Stimulated activated naive CD8-positive, alpha-beta T cell treated with anti-CD3 and anti-CD28 coated beads, Interleukin-15, amount 100 ng/mL, for 72 hours (primary cell): ENCODE measurements at places on chromosomes 3 and 15.

DNA sequence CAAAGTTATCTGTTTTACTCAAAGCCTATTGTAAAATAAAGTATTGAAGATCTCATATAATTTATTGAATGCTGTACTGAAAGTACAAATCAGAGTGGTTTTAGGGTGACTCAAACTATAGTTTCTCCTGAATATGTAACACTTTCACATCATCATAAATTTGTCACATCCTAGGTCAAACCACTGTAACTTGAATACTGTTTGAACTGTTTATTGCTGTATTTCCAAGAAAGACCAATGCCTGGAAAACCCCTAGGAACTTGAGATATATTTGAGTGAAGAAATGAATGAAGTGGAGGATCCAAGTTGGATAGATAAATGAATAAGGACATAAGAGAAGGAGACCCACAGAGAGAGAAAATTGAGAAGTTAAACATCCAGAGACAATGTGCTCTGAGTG is 348.2 kb downstream of the GRM7 start:
- no peak for DNase-seq

GRCh38 chr3:129205109-129205832 is 21.6 kb upstream of the CNBP start:
- DNase-seq: no peak

DNA sequence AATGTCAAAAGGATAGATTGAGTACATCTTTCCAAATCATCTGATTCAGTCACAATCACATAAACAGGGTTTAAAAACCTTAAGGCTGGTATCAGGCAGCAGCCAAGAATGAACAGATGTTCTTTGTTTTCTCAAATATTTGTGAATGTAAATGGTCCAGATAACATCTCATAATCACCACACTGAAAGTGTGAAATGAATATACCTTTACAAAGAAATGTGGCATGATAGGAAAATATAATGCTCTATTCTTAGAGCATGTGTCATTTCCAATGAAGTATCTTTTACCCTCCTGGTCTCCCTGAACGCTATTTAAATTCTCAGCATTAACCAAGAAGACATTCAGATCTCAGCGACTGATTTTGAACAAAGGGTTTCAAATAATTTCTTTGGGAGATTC is 8.8 kb upstream of the ACTC1 start:
- no peak for DNase-seq

GRCh38 chr15:41115161-41115651 is 874 bp downstream of the INO80 start:
- no peak for DNase-seq

GRCh38 chr3:67557848-67558355 is 96.5 kb downstream of the SUCLG2 start:
- no peak for DNase-seq

- DNase-seq: peak; percentile 25
Measured at GRCh38 chr15:90221246-90221900, 12.4 kb downstream of the CIB1 start.

DNA sequence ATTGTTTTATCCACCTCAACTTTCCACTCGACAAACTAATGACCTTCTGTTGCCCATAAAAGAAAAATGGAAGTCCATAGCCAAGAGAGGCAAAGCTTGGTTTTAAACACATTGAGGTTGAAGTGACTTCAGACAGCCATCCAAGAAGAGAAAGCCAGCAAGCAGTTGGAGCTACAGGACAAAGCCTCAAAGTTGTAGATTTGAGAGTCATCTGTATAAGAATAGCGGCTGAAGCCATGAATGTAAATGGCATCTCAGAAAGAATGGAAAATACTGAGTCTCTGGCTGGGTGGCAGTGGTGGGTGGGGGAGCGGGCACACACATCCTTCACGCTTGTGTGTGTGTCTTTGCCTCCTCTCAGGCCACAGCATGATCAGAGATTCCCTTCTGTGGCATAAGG is 124.1 kb upstream of the CHRM5 start:
- no peak for DNase-seq

DNA sequence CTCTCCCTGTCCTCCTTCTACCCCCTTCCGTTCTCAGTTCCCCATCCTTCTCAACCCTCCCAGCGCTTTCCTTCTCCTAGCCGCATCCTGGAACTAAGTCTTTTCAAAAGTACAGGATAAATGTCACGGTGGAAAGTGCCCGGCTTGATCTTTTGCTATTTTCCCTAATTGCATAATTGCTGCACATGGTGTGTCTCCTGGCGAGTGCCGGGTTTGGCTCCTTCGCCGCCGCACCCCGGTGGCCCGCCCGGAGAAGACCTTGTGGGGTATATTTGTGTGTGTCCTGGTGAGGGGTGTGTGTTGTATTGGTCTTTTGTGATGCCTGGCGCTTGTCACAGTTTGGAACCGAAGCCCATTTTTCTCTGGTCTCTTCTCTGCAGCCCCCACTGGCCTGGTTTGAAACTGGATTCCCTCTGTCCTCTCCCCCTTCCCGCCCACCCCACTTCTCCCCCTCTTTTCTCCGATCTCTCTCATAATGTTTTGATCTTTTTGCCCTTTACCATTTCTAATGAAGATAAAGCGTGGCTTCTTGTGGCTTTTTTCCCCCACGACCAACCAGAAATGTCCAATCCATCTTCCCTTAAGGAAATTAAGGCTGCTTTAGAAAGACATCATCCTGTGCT is 692 bp downstream of the UBE2E2 start:
- DNase-seq: peak; percentile 19

DNA sequence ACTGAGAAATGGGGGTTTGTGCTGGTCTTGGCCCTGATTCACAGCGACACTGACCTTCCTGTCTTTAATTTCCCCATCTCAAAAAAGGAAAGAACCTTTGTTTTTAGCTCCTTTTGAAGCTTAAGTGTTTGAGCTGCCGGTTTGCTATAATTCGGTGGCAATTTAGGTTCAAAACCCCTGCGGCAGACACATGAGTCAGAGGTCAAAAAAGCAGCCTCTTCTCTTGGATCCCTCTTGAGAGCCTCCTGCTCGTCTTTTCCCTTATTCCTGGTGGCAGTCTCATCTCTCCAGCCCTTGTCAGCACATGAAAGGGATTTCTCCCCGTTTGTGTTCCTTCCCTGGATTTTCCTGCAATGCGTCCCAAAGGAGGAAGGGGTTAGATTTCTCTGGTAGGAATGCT is 64.5 kb downstream of the GRIP2 start:
- no peak for DNase-seq

DNA sequence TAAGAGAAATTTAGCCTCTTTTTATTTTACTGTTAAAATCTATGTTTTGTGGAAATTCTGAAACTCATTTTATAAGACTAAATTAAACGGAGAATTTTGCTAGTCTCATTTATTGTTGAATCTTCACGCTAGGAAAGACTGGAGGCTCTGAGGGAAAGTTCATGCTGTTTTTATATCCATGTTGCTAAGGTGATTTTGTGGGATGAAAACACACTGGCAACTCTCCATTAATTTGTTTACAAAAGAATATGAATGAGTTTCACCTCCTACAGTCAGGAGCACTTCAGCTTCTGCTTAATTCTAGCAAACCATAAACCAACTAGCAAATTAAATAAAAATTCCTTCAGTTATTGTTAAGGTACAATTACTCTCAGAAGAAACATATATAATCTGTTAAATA is 195.4 kb downstream of the RAP2B start:
- DNase-seq: no peak

GRCh38 chr3:37709946-37710640 is 151.6 kb upstream of the CTDSPL start:
- DNase-seq: no peak

DNA sequence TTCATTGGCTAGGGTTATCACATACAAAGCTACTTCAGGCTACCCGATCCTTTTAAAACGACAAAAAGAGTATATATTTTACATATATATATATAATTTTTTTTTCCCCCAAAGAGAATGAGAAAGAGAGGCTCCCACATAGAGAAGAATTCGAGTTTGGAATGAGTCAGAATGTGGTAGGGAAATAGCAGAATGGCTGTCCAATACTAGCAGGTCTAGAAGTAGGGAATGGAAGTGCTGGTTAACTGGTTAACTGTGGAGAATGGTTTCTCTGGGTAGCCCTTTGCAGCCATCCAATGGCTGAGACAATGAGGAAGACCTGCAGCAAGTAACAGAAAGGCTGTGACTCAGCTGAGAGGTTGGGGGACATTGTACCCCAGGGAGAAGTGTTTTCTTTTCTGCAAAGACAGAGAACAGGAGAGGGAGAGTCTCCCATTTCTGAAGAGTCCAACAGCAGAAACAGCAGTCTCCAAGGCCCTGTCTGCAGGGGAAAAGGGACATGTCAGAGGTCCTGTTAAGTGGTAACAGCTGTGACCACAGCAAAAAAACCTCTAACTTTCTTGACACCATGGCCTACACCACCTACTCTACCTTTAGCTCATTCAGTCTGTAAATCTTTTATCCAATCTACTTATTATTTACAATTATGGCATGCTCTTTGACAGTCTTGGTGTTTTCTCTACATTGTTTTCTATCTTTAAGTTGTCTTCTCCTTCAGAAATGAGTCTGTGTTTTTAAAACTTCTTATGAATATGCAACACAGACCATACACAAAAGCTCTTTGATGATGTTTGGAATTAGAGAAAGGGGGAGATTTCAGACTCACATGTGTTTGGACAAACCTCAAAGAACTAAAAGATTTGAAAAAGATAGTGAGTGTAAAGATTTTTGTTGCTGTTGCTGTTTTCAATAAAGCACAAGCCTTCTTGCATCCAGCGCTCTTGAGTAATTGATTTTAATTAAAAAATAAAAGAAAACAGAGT is 116.1 kb upstream of the SLC7A14 start:
- no peak for DNase-seq

- peak; percentile 36 for DNase-seq
Measured at GRCh38 chr3:197398286-197398878, 100.0 kb upstream of the DLG1 start.

GRCh38 chr3:132198516-132198915 is 118.7 kb upstream of the ACP3 start:
- DNase-seq: no peak

GRCh38 chr3:104594491-104594890 is 772.2 kb upstream of the ALCAM start:
- DNase-seq: no peak

GRCh38 chr3:101825904-101826445 is 23.3 kb upstream of the NFKBIZ start:
- no peak for DNase-seq

GRCh38 chr15:69557020-69557706 is 104.5 kb downstream of the RPLP1 start:
- DNase-seq: no peak

DNA sequence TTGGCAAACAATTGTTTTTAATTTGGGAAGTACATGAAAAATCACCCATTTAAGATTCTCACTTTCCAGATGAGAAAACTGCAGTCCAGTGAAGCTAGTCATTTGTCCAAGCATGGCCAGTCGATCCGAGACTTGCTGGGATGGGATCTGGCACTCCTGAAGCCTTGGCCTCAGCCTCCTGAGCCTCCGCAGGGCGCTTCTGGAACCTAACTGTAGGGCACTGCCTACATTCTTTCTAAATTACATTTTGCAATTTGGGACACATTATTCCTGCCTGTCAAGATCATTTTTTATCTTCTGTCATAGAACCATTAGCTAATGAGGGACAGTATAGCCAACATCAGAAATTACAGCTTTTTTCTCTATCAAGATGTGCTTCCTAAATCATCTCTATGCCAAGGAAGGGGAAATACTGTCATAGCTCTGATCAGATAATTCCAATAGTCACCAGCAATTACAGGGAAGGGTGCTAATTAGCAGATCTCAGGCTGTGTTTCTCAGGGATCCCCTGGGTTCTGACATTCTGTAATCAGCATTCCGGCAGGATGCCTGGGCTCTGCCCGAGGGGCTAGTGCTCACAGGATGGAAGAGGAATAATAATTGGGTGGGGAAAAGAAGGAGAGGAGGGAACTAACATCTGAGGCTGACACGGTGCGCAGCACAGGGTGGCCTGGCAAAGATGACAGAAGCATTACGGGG is 28.3 kb downstream of the ANAPC13 start:
- DNase-seq: no peak

DNA sequence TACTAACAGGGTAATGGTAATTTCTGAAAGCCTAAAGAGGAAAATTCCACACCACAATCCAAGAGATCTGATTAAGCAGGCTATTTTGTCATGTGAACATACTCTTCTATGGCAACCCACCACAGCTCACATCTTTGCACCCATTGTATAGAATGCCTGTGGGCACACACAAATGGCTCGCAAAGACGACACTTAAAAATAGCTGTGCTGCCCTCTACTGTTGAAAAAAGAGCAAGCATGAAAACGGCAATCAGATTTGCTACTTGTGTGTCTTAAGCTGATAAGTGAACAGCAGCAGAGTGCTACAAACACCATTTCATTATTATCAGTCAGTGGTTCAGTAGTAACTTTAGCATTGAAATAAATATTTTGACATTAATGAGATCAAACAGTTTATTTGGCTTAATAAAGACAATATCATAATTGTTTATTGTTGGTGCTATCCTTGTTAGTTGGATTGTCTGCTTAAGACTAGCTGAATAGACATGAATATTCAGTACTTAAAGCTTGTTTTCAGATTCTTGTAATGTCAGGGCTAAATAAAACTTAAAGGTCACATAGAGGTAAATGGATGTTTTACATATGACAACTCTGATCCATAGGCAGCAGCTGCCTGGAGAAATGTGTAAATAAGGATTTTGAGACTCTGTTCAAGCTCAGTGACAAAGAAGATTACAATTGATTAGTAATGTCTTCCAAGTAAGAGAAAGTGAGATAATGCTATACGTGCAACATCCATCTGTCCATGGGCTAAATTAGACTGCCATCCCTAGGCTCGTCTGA is 199.1 kb downstream of the LRRN1 start:
- peak; percentile 26 for DNase-seq

DNA sequence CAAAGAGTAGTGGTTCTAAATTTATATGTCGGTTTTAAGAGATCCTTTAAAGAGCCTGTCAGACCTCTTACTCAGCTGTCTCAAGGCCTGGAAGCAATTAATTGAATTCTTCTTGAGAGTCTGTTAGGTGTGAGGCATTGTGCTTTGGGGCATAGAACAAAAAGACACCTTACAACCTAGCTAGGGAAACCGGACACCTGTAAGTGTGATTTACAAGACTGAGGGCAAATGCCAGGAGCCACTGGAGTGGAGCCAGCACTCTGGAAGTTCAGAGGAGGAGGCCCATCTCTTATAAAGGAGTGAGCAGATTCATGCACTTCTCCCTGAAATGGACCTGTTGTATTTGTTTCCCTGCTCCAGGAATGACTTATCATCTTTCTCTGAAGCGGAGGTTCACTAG is 97.7 kb upstream of the NUDT16 start:
- no peak for DNase-seq

DNA sequence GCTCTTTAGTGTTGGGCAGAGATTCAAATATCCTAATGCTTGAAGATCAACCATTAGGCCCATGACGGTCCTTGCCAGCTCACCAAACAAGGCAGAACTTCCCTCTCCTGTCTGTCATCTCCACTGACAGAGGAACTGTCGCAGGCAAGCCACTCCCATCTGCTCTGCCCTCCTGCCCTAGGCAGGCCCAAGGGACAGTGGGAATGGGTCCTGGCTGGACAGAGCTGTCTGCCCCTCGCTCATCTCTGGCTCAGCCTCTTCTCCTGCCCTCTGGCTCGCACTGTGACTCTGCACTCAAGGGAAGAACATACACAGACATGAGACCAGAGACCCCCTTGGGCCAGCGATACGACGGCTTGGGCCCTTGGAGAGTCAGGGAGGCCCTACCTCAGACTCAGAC is 7.6 kb upstream of the MUSTN1 start:
- no peak for DNase-seq
